ENCODE measurements at places on chromosomes 11 and 22.

DNA sequence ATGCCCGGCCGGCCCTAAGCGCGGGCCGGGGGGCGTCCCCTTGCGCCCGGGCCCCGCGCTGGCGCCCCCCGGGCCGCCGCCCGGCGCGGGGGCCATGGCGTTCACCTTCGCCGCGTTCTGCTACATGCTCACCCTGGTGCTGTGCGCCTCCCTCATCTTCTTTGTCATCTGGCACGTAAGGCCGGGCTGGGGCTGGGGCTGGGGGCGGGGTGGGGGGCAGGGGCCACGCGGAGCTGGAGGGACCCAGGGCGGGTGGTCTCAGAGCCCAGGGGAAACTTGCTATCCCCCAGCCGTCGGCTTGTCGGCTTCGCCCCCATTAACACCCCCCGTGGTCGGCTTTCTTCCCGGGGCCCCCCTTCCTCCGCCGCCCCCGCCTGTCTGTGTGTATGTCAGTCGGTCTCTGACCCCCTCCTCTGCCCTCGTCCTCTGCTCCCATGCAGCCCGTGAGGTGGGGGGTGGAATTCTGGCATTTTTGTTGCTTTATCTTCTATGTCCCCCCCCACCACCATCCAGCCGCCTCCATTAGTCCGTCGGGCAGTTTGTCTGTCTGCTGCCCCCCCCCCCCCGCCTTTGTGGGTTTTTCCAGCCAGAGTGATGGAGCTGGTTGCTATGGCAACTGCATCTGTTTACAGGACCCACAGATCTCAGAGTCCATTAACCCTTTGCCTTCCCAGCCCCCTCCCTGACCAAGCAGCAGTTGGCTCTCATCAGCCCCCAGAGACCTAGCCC, 552 bp downstream of the CNIH2 start:
- no peak for DNase-seq

DNA sequence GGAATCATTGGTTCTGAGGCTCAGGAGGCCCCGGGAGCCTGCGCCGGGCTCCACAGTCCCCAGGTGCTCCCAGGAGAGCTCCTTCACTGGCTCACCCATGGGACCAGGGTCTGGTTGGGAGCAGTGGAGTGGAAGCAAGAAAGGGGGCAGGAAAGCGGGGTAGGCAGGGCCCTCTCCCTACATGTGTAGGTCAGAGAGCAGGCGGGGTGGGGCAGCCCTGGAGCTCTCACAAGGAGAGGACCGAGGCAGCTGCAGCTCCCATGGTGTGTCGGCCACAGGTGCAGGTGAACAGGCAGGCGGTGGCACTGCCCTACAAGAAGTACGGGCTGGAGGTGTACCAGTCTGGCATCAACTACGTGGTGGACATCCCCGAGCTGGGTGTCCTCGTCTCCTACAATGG, 28.3 kb downstream of the MUC2 start:
- DNase-seq = no peak

GRCh38 chr11:75319035-75319877, 32.2 kb downstream of the ARRB1 start:
- no peak for DNase-seq

DNA sequence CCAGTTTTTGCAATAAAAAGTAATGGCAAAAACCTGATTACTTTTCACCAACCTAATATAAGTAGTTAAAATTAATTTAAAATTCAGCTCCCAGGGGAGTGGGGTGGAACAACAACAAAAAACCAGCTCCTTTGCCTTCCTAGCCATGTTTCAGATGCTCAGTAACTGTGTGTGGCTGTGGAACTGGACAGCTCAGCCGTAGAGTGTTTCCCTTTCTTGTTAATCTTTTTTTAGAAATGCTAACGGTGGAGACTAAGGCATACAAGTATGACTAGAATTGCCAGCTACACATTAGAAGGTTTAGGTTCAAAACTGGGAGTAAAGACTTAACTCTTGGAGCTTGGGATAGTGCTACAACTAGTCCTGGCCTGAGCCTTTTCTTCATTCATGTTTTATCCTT, 45.0 kb downstream of the PPP6R3 start:
- DNase-seq = no peak

- no peak for DNase-seq
These were observed 159.1 kb upstream of the NECTIN1 start for GRCh38 chr11:119888119-119888518.

DNA sequence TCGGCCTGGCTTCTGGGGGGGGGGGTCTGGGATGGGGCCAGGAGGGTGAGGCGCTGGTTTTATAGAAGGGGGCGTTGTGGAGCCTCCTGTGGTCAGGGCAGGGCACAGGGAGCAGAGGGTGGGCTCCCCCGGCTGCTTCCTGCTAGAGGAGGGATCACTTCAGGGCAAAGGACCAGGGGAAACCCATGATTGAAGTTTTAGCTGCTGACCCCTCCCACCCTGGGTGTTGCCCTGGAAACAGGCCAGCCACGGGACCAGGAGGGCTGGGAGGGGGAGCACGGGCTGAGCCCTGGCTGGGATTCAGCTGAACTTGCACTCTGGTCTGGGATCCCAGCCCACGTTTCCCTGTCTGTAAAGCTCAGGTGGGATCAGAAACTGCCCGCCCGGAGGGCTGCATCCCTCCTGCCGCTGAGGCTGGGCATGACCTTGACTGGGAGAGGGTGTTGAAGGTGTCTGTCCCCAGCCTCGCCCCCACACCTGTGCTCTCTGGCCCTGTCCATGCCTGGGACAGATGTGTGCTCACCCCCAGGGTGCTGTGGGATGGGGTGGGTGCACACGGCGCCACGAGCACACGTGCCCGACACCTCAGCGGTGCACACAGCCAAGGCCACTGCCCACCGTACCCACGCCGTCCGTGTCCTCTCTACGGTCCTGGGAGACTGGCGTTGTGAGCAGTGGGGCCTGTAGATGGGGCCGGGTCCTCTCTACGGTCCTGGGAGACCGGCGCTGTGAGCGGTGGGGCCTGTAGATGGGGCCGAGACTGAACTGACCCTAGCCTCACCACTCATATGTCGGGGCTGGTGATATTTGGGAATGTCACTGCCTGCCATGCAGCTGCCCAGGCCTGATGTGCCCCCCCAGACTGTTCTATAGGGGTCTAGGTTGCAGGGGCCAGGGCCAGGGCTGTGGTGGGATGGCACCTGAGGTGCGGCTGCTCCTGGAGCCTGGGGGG, 2.3 kb downstream of the TSPAN4 start:
- no peak for DNase-seq

DNA sequence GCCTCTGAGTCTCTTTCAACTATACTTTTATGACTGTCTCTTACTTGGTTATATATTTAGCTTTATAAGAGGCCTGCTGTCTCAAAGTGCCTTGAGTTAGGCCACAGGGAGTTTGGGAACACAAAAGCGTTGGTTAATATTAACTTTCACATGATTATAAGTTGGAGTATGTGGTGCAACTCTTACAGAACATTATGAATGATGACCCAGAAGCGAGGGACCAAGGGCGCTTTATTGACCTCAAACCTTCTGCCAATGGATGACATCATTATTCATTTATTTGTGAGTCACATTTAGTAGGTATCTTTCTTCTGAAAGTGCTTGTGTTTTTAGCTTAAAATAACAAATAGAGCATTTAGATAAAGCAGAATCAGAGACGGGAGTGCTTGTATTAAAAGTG, 298.0 kb upstream of the ZC3H12C start:
- no peak for DNase-seq

DNA sequence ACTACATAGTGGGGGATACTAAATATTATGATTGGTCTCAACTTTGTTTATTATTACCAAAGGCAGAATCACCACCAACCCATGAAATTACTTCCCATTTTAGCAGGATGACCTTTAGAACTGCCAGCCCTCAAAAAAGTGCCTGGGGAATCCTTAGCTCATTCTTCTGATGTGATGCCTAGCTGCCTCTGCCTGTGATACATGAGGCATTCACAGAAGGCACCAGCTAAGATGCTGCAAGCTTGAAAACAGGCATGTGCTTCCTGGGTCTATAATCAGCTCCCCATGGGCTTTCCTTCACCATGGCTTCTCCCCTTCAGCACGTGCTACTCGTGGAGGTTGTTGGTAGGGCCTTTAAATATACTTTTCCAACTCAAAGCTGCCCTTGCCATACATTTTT, 50.4 kb upstream of the ARHGAP20 start:
- DNase-seq = no peak

- DNase-seq = no peak
These were observed 12.6 kb upstream of the MMP20 start for GRCh38 chr11:102637731-102638130.

DNA sequence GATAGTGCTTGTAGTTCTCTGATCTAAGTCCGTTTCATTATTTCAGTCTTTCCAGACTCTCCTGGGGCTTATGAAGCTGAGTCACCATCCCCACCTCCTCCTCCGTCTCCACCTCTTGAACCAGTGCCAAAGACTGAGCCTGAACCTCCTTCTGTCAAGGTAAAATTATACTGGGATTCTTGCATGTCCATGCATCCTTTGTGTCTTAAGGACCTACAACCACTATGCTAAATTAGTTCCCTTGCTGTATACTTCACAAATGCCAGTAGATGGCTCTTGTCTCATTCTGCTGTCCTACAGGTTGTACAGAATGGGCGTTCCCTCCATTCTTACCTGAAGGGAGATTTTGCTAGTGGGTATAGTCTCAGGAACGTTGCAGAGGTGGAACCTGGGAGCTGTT, 42.2 kb downstream of the POLD3 start:
- DNase-seq = no peak

- DNase-seq = no peak
These were observed 19.5 kb downstream of the PVALB start for GRCh38 chr22:36797374-36797773.

DNA sequence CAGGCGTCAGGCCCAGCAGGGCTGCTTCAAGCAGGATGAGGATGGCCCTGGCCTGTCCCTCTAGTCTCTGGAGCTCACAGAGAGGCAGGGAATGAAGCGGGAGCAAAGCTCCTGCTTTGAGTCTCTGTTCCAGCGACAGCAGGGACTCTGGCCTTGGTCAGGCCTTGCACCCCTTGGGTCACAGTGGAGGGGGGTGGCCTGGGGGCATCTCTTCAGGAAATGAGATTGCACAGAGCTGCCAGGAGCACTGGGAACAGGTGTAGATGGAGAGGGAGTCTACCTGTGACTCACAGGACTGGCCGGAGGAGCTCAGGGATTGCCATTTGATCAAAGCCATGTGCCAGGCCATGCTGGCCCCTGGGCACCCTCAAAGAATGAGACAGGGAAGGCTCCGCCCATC, 1.6 kb downstream of the ANO1 start:
- DNase-seq = no peak

DNA sequence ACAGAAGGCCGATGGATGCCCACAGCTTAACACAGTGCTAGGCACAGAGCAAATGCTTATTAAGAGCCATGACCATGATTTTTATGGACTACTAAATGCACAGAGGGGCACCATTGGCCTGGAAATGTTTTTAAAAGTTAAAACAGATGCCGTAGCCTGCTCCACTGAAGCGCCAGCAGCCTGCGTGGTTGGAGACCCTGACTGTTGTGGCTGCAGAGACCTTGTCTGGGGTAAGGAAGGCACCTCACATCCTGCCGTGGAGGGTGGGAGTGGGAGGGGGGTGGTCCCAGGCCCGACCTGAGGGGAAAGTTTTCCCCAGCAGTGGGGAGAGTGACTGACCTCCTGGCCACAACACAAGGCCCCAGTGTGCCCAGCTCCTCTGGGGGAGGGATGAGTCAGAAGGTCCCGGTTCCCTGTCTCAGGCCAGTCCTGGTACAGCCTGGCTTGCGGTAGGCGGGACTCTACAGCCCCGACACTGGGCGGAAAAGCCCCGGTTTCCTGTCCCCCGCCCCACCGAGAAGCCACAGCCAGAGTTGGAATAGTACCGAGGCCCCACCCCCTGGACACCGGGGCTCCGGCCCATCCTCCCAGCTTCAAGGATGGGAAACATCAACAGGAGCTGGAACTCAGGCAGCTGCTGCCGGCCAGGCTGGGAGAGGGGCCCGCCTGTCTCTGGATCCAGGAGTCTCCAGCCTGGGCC, 7.0 kb downstream of the CHST1 start:
- DNase-seq = peak; percentile 53

GRCh38 chr11:61826930-61827570, 1.1 kb upstream of the FADS2 start:
- DNase-seq = no peak

- no peak for DNase-seq
These were observed 70.6 kb downstream of the CTSC start for GRCh38 chr11:88266919-88267318.

DNA sequence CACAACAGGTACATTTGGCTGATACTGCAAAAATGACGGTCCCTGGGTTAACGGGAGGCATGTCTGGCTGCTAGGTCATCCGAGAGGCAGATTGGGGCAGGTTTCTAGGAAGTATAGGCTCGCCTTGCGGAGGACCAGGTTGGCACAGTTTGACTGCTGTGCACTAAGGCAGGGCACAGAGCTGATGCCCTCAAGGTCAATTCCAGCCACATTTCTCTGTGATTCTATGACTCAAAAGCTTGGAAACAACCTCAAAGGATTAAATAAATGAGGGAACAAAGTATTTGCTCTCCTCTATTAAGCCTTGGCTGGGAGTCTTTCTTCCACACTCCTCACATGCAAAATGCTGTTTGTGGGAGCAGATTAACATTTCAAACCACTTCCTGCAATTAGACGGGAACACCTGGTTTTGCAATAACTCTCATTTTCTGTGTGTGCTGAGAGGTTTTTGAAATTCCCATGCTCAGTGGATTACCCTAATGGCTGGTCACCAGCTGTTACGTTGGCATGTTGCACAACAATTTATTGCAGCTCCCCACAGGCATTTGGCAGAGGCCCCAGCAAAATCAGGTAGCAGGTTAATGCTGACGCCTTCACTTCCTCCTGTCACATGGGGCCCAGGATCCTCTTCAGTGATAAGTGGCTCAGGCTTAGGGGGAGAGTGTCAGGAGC, 61.0 kb upstream of the PLET1 start:
- DNase-seq = no peak

GRCh38 chr22:48574776-48575617, 1252.7 kb downstream of the BRD1 start:
- peak; percentile 50 for DNase-seq

GRCh38 chr11:93939084-93939760, 81.9 kb upstream of the HEPHL1 start:
- DNase-seq = no peak

GRCh38 chr11:108973402-108974162, 308.7 kb downstream of the DDX10 start:
- DNase-seq = no peak

- peak; percentile 44 for DNase-seq
These were observed 3.8 kb downstream of the CD81 start for GRCh38 chr11:2380807-2381350.

DNA sequence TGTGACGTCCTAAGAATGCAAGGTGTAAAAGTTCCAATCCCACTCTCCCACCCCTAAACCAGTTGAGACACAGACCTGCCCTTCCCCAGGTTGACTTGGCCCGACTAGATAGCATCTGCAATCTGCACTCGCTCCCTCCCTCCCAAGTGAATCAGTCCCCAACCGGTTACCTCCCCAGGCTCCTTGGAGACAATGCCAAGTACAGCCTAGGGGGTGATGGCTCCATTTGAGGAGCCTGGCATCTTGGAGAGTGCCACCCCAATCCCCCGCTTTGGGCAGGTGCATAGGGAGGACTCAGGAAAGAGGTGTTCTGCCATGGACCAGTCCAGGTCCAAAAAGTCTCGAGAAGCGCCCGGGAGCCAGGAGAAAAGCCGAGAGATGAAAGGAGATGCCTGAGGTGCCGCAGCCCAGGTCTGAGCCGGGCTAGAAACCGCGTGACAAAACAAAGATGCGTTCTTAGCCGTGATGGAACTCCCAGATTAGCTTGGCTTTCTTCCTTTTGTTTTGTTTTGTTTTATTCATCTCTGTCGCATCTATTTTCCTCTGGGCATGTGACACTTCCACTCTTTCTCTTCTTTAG, 18.7 kb upstream of the SNX32 start:
- no peak for DNase-seq
